AG04450 (cell line): ENCODE measurements at places on chromosomes 16 and 17. TPM values are rescaled to one million over a fixed set of nuclear protein-coding genes. Genes with fewer than 3 reads are reported as not detected.

DNA sequence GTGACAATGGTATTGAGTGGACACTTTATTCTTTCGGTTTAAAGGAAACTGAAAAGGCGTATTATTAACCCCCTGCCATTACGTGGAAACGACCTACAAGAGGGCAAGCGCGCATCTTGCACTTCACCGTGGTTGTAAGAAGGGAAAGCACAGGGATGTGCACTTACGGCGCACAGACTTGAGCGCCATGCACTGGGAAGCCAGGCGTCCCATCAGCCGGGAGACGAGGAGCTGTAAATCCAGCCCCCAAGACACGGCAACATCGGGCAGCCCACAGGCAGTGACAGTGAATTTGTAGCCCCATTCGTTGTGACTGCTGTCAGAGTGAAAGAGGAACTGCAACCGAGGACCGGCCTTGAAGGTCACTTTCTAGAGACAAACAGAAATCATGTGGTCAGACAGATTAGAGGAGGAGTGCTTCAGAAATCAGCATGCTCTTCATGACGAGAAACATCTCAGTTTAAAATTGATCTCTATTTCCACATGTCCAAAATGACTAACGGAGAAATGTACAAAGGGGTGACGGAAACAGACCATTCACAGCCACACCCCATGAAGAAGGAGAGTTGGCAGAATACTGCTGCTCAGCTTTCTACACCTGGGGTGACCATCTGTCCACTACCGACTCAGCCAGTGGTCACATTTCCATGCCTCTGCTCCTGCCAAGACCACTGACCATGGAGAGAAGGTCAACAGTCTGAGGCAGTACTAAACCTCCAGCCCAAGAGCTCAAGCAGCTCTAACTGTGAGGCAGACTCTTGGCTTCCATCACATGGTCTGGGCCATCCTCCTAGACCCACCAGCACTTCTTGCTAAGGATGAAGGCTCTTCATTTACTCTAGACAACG is 68.6 kb downstream of the ZZEF1 start:
- no peak for DNase-seq

- DNase-seq = no peak
Observed at GRCh38 chr17:66292353-66292752, 10.1 kb upstream of the PRKCA start.

GRCh38 chr17:28533091-28533807 is 19.2 kb downstream of the UNC119 start:
- no peak for DNase-seq

DNA sequence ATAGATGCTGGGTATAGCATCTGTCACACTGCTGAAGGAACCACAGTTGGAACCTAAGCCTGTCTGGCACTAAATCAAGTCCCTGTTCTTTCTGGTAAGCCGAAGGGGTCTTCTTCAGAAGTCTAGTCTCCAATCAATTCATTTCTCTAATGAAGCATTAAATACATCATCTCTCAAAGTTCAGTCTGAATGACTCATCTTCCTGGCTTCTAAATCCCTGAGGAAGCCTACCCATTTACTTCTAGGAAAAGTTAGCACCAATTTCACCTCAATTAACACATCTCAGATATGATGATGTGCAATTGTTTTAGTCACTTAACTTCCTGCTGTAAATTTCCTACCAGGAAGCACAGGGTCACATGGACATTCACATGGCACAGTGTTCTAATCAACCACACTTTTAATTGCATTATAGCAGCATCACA is 49.9 kb downstream of the TEX14 start:
- DNase-seq = no peak

DNA sequence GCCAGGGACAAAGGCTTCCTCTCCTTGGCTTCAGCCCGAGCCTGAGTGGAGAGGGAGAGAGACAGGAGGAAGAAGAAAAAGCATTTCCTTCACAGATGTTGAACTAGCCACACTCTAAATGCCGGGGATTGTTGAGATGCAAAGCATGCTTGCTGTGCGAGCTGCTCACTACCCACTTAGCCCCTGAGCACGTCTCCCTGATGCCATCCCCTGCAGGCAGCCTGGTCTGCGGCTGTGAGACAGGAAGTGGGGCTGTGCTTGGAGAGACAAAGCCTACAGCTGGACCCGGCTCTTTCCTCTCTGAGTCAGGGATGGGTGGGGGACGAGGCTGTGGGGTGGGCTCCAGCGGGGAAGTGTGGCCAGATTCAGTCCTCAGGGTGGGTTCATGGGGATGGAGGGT is 13.7 kb downstream of the WNT9B start:
- peak; percentile 6 for DNase-seq

- no peak for DNase-seq
Observed at GRCh38 chr17:47257651-47258339, 4.2 kb downstream of the ITGB3 start.

The EFCAB5 gene
- polyA plus RNA-seq = 0.07 and 0.24 TPM in 2 replicates

DNA sequence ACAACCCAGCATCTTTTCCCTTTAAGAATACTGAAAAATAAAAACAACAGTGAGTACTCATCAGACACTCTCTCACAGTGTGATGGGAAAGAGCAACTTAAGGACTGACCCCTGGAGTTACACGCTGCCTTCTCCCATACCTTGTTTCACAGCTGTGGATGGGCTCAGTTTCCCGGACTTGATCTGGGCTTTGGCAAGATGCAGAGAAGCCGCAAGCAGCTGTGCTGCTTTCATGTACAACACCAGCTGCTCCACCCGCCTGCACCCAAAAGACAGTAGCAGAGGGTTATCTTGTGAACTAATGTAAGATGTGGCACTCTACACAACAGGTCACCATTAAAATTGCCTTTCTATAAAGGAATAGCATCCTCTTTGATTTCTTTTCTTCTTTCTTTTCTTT is 32.7 kb upstream of the ALDH3A1 start:
- no peak for DNase-seq

DNA sequence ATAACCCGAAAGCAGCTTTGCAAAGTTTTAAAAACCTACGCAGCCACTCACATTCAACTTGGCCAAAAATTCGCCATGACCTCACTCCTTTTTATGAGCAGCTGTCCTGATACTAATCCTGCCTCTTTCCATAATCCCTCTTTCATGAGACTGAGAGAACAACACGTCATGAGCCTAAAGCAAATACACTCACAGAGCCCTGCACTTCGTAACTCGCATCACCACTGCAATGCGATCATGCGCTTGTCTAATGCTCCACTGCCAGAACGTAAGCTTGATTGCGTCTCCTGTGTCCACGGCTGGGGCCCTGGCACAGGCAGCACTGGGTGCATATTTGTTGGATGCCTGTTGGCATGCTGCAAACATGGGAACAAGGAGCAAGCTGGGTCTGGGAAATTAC is 36.2 kb downstream of the CDRT4 start:
- no peak for DNase-seq

DNA sequence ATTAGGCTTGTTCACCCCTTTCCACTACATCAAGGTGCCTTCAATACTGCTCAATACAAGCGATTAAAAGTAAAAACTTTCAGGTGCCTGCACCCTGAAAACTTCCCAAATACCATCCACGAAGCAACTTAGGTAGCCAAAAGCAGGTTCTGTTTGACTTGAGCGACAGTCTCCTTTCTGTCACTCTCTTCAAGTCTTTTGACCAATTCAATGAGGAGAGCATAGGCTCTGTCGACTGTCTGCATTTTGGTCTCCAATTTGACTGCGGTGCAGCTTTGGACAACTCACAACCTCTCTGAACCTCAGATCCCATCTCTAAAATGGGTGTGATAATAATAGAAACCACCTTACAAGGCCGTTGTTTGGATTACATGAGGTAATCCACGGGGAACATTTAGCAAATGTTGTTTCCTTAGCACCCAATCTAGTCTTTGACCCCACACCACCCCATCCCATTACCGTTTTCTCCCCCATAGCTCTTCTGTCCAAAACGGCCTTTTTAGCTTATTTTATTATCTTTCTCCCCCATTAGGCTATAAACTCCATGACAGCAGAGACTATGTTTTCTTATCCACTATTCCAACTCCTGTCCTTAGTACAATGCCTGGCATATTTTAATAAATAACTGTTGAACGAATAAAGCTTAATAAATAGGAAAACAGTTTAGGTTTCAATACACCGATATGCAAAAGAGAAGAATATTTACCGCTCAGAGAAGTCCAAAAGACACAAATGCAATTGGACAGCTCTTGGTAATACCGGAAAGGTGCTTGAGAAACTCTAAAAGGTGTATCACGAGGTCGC is 999 bp downstream of the MARF1 start:
- DNase-seq = no peak

The PLEKHH3 gene
- polyA plus RNA-seq = 3.6 and 4.3 TPM in 2 replicates

- peak; percentile 69 for DNase-seq
Observed at GRCh38 chr16:11354733-11355574, 9.7 kb downstream of the RMI2 start.

GRCh38 chr16:73199214-73199613 is 151.3 kb upstream of the ZFHX3 start:
- DNase-seq = no peak

The AANAT gene
- polyA plus RNA-seq = 0.12 TPM in 1 of 2 replicates, not detected in the other
